ENCODE measurements at places on chromosomes 5 and 9.

DNA sequence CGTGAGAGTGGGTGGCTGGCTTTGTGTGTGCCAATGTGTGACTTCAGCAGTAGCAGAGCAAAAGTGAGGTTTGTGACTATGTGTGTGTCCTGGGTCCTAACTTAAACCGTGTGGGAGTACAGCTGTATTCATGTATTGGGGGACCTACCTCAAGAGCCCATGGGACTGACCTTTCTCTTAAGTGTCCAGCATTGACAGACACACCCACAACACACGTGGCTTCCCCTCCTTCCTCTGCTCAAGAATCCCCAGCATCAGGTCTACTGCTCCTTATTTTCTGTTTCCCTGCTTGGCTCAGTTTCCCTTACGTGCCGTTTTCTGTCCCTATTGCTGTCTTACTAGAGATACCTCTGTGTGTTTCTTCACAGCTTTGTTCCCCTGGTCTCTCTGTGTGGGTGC, 616 bp downstream of the IL11RA start:
- no peak for DNase-seq

GRCh38 chr9:22316645-22317044, 130.0 kb upstream of the DMRTA1 start:
- DNase-seq: no peak

- DNase-seq: no peak
Measured at GRCh38 chr9:135802876-135803419, 101.0 kb downstream of the KCNT1 start.

DNA sequence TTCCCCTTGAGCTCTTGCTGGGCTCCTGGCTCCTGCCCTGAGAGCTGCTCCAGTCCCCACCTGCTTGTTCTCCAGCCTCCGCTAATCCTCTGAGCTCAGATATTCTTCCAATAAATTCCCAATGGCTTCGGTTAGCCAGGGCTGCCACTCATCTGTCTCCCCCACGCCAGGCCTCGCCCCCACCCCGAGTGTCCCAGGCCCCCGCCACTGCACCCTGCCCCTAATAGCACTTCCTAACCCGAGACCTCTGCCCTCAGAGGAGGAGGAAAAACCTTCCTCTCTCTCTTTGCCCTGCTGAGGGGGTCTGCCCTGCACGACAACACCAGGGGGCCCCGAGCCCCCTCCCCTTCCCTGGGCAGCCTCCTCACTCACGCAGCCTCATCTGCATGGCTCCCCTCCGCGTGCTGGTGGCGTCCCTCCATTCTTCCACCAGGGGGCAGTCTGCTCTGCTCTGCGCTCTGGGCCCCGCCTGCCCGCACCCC, 5.4 kb upstream of the LCN15 start:
- no peak for DNase-seq

- no peak for DNase-seq
Measured at GRCh38 chr5:166436872-166437271, 1854.6 kb upstream of the WWC1 start.

DNA sequence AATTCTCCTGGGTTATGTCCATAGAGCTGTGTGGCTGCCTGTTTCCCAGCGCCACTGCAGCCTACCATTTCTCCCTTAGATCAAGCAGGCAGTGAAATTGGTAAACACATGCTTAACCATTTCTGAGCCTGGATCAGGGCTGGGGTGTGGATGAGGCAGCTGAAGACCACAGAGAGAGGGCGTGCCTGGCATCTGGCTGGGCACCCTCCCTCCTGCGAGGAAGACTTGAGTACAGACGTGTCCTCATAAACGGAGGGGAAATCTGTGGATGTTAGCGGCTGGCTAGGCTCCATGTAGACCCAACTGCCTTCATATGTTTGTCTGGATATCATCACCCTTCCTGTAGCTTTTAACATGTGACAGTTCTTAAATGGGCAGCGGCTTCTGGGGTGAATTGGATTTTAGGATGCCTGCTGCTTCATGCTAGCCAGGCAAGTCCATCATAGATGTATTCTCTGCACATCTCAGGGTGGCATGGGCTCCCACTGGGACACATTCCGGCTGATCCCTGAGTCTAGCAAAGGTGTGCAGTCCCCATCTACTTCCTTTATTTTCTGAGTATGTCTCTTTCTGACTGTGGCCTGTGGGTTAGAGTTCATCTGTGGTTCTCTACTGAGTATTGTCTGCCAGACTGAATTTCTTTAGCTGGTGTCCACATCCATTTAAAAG, 11.0 kb downstream of the RGS3 start:
- DNase-seq: no peak

DNA sequence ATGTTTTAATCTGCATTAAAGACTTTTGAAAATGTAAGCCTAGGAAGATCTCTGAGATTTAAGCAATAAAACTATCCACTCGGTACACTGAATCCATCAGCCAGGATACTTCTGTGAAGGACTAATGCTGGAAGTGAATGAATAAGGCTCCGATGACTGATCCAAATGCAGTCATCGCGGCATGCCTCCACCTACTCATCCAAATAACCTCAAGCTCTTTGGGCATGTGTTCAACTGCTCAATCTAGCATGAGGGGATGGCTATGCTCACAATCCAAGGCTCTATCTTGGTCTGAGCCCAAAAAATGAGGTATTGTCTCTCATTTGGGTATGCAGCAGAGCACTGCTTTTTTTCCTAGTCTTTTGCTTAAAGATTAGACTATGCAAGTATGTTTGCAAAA, 19.2 kb downstream of the MARCHF3 start:
- peak; percentile 74 for DNase-seq

DNA sequence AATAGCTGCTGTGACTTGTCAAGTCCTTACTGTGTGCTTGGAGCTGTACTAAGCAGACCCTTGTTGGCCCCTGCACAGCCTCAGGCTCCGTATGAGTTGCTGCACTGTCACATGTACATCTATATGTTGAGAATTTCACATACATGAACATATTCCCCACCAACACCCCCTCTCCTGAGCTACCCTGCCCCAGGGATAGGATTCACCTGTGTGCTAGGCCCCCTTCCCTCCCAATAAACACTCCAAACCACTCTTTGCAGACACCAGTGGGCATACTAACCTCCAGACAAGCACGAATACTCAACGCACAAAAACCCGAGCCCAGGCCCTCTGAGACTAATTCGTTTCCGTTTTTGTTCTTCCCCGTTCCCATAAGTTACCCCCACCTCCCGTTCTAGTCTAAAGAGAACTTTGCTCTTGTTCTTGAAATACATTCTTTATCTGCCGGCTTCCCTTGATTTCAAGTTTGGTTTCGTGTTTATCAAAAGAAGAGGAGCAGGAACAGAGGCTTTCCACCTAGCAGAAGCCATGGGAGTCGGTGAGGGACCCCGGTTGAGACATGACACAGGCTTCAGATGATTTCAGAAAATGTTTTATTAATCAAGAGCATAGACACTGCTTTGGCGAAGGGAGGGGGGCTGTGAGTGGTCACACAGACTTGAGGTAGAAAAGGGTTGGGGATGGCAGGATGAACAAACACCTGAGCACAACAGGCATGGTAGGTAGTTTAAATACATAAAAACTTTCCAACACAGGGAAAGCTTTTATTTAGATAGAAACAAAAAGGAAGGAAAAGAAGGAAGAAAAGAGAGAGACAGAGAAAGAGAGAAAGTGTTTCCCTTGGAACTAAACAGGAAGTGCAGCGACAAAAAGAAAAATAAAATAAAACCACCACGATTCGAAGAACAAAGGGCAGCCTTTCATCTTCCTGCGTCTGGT, 3.4 kb downstream of the HAND1 start:
- DNase-seq: no peak

DNA sequence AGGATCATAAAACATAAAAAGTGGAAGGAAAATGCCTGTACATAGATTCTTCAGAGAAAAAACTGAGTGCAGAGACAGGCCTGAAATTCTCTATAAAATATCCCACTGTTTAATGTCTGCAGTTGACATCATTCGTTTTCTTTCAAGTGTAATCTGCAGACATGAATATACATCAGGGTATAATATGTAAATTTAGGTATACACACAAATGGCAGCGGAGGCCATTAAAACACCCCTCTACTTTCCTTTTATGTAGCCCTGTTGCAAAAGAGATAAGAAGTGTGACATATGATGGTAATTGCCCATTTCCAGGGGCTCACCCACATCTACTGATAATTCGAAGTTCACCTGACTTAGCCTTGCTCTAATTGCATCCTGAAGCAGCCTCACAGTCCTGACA, 164.3 kb downstream of the SLC24A2 start:
- DNase-seq: no peak

- no peak for DNase-seq
Measured at GRCh38 chr5:94702729-94703128, 84.3 kb downstream of the SLF1 start.

DNA sequence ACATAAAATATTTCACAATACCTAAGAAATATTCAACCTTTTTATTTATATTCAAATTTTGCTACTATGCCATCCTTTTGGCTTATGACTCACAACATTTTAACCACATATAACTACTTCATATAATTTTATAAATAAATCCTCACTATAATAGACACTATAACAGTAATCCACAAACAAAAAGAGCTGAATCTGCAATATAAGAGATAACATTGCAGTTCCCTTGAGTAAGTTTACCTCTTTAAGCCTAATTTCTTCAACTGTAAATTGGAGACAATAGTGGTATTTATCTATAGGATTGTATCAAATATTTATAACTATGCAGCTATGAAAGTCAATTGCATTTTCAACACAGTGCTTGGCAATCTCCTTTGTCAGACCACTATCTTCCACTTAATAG, 1084.5 kb downstream of the NR2F1-AS1 start:
- DNase-seq: no peak

DNA sequence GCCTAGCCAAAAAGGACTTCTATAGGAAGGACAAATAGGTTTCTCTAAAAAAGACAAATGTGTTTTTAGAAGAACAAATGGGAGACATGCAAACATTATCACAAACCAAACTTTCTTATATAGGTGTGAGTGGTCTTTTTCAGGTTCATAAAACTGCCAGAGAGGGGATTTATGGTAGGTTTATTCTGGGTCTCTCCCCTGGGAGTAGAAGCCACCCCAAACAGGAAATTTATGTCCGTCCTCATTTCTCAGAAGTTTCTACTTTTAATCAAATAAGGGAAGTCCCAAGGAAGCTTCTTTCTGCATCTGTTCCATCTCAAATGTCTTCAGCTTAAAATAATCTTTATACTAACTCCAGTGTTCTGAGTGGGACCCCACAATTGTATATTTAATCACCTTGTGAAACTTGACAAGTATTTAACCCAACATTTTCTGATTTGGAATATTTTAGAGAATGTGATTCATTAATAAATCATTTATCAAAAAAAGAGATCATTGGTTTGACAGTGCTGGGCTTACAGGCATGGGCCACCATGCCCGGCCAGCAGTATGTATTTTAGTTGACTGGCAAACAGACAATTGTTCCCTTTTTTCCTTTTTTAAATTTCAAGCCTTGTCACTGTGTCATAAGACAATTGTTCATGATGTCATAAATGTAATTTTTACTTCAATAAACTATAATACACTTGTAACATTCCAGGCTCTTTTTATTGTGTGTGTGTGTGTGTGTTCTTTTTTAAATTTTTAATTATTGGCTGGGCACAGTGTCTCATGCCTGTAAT, 44.6 kb upstream of the GLDC start:
- no peak for DNase-seq

DNA sequence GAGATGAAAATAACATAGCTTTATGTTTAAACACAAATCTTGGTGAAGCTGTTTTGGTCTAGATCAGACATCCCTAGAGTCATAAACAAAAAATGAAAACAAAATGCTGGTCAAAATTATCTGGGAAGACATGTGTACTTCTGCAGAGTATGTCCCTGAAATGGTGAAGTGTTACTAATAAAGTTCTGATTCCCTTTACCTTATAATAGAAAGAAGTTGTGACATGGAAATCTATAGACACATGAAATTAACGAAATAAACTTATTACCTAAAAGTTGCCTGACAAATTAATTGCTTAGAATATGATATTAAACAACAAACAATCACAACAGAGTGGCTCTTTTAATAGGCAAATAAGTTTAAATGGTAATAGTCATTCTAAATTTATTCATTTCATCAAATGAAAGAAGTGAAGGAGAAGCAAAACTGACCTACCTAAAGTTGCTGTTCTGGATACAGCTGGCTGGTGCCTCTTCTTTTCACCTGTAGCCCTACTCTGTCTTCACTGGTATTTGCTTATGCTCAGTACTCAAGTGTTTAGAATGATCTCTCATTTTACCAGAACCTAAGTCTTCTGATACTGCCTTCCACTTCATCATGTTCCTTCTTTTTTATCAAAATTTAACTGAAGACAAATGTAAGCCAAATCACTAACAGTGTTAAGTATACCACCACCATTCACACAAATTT, 38.8 kb downstream of the FNIP1 start:
- DNase-seq: no peak

DNA sequence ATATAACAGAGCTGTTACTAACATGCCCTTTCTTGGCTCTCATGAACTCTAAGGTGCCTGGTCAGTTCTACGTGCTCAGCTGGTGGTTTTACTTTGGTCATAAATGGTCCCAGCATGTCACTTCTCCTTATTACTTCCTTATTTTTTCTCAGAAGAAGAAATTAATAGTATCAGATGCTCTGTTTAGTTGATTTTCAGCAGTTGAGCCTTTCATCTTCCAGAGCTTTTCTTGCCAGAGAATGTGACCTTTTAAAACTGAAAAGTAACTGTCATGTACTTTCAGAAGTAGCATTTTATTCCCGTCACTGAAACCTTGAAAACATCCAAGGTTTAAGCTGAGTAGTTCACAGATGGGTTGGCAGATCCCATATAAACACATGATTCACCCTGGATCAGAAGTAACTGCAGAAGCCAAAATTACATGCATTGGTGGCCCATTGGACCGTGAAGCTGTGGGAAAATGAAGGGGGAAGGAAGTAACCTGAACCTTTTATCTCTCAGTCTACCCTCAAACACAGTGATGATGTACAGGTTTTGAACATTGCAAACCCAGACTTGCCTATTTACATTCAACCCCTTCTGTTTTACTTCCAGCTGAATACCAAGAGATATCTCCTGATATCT, 50.5 kb downstream of the HACD4 start:
- DNase-seq: no peak

- no peak for DNase-seq
Measured at GRCh38 chr5:51375084-51375483, 8.2 kb upstream of the ISL1 start.

- no peak for DNase-seq
Measured at GRCh38 chr9:23322392-23322791, 503.6 kb downstream of the ELAVL2 start.

DNA sequence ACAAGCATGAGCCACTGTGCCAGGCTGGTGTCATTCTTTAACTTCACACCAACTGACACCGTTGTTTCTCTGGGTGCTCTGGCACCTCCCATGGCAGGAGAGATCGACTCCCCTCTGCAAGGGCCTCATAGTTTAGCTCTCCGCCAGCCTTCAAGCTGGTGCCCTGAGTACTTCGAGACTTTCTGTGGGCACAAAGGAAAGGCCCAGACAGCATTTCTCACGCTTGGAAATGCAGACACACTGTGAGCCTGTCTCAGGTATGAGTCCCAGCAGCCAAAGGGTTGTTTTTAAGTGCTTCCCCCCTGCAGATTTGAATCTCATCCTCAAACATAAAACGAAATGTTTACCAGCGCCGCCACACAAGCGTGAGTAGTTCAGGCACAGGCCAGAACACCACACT, 11.1 kb upstream of the TCF7 start:
- DNase-seq: no peak
